ENCODE measurements at places on chromosomes 3 and 15.

DNA sequence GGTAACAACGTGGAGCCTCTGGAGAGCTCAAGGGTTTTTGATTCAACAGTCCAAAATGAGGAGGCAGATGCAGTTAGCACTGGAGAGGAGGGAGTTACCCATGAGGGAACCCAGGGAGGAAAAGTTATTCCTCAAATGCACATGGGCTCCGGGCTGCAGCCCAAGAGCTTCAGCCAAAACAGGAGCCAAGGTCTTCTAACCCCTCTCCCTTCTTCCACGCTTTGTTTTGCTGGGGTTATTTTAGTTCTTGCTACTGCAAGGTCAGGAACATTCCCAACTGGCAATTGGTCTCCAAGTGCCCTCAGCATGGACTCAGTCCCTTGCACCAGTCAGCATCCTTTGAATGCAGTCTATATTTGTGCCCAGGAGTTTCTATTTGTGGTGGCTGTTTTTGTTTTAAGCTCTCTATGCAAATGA lies 90.0 kb downstream of the TGFBR2 start:
- DNase-seq, result no peak

DNA sequence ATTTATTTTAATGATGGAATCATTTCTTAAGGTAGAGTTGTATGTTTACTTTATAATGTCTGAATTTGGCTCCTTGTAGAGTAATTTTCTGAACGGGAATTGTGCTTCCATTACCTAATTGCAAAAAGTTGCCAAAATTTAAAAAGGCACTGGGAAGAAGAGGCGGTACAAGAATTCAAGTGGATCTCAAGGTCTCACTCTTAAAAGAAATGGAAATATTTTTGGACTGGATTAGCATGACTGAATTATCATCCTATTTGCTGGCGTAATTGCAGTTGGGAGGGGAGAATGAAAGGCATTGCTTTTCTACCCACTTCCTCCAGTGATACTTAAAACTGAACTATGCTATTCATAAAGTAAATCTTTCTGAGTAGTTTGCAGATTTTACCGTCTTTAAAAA lies 46.2 kb downstream of the COL8A1 start:
- DNase-seq, result no peak

GRCh38 chr3:35969406-35969805 lies 330.1 kb downstream of the ARPP21 start:
- no peak for DNase-seq

DNA sequence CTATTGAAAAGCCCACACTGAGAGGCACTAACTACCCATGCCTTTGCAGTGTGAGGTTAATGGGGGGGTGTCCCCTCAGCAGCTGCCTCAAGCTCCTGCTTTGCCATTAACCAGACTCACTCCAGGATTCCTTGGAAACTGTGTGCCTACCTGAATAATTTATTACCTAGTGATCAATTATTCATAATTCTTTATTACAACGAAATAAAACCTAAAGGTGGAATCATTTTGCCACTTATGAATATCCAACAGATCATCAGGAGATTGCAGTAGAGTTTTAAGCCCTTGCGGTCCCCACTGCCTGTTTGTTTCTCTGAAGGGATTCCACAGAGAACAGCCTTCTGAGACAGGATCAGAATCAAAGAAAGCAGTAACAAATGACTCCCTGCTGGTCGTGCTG lies 23.3 kb downstream of the NEK11 start:
- DNase-seq, result no peak

GRCh38 chr3:195999896-196000295 lies 82.0 kb downstream of the TFRC start:
- no peak for DNase-seq

GRCh38 chr3:160001148-160001760 lies 12.6 kb downstream of the IL12A start:
- DNase-seq, result no peak

GRCh38 chr15:54089776-54090175 lies 111.5 kb downstream of the UNC13C start:
- DNase-seq, result no peak

- DNase-seq, result no peak
Observed at GRCh38 chr15:69524296-69524695, 71.7 kb downstream of the RPLP1 start.

DNA sequence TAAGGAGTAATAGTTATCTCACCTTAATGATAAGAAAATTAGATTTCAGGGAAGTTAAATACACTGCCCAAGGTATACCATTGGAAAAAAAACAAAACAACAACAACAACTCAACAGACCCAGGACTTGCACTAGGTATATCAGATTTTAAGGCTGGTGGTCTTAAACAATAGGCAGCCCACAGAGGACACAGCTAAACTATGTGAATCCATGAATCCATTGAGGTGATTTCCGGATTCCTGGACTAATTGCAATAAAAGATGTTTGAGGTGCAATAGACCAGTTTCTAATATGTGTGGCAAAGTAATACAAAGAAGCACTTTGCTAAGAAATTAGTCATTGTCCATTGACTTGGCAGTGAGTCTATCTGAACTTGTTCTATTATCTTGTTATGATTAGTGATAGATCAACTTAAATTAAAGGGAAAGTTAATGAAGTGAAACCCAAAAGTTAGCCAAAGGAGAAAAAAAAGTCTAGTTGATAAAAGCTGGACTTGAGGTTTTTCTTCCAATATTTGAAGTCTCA lies 60.9 kb upstream of the MAGI1 start:
- DNase-seq, result no peak

- peak; percentile 29 for DNase-seq
Observed at GRCh38 chr15:60137711-60138396, 133.7 kb downstream of the FOXB1 start.

DNA sequence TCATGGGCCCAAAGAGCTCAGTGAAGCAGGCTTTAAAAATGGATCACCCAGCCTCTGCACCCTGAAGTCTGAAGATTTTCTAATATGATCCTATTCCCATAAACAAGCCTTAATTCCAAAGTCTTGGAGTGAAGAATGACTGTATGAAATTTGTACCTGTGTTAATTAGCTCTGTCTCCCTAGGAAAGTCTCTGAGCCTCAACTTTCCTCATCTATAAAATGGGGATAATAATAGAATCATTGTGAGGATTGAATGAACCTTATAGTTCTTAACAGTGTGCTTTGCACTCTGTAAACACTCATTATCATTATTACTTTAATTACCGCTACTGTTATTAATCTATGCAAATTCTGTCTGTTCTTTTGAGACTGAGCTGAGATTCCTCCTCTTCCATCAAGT lies 61.9 kb downstream of the CDAN1 start:
- DNase-seq, result no peak

GRCh38 chr3:194251891-194252560 lies 99.1 kb downstream of the CPN2 start:
- DNase-seq, result no peak

DNA sequence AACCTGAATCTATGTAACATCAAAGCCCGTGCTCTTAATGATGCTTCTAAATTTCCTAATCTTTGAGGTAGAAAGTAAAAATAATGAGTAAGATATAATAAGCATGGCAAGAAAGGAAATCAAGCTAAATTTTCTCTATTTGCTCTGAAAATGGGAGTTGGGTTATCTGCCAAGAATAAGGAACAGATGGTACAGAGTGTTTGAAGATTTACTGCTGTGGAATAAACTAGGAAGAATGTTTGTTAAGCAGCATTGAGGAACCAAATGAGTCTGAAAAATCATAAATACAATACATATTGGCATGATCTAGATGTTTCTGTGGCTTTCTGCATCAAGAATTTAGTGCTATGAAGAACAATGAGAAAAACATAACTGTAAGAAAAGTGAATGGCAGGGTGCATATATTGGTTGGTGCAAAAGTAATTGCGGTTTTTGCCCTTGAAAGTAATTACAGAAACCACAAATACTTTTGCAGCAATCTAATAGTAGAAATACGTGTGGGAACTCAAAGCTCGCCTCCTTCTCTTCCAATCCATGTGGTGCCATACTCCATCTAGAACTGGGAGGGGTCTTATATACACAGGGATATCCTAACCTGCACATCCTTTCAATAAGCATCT lies 87.6 kb downstream of the SUCNR1 start:
- DNase-seq, result no peak

DNA sequence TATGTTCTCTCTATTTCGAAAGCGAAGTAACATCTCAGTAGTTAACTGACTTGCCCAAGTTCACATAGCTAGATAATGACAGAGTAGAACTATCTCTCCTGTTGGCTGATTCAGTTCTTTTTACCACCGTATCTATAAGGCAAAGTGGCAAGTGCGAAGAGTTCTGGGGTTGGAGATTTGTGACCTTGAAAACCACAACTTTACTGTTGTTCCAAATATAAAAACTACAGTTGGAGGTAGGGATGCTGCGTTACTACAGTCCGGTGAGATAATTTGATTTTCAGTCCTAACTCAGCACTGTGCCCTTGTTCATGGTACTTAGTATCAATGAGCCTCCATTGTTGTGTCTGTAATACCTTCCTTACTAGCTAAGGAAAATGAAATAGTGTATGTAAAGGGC lies 71.2 kb upstream of the GOLGA8B start:
- DNase-seq, result no peak

DNA sequence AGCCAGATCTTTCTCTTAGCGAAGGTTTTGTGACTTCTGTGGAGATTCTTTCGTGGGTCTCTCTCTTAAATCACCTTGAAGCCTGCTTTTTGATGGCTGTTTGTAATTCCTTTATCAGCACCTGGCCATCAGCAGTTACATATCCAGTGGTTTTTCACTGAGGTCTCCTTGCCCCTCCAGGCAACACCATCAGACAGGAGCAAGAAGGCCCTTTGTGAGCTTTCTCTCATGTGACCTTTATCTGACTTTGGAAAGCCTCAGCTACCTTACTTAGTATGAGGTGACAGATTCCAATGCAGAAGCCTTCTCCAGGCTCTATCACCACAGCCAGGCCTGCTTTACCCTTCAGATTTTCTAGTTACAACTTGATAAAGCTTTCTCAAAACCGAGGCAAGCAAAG lies 30.0 kb upstream of the P3H2 start:
- DNase-seq, result no peak

- peak; percentile 51 for DNase-seq
Observed at GRCh38 chr3:71690341-71690841, 34.8 kb downstream of the EIF4E3 start.

- no peak for DNase-seq
Observed at GRCh38 chr15:77187751-77188464, 117.0 kb upstream of the TSPAN3 start.

DNA sequence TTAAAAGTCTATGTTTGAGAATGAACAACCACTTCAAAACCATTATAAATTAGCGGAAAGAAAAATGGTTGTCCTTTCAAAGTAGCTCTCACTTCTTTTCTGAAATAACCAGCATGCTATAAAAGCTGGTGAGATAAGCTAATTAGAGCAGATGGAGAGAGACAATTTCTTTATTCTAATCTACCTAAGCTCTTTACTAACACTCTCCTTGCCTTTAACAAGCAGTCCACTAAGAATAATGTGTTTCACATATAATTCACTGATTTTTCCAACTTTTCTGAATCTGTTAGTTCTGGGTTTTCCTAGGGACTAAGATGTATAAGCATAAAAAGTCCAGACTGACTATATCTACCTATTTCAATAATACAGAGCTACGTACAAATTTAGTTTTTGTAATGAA lies at the start of gene IMPG2:
IMPG2 (minus strand) TSS at position 101 of the 400 bp plus-strand sequence. CDS start 203 bp downstream, outside the sequence.
- no peak for DNase-seq

DNA sequence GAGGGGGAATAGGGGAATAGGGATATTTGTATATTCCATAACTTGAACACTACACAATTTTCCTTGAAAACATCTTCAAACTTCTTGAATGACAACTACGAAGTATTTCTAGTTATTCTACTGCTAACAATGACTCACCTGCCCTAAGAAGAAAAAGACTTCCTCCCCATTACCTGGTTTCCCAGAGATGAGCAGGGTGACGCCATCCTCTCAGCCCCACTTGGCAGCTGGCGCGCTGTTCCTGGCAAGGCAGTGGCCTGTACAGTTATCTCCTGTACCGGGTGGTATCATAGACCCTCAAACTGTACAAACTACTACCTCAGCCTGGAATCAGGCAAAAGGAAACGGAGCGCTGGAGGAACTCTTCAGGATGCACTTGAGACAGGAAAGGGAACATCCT lies 10.4 kb downstream of the WDR82 start:
- DNase-seq, result no peak

- peak; percentile 34 for DNase-seq
Observed at GRCh38 chr3:42653560-42654330, at the start of gene ZBTB47. Gene ZBTB47 (plus strand): TSS chr3:42653697. CDS start chr3:42658356, 4,659 bp downstream.

- DNase-seq, result no peak
Observed at GRCh38 chr3:147730284-147730683, 321.1 kb downstream of the ZIC1 start.

DNA sequence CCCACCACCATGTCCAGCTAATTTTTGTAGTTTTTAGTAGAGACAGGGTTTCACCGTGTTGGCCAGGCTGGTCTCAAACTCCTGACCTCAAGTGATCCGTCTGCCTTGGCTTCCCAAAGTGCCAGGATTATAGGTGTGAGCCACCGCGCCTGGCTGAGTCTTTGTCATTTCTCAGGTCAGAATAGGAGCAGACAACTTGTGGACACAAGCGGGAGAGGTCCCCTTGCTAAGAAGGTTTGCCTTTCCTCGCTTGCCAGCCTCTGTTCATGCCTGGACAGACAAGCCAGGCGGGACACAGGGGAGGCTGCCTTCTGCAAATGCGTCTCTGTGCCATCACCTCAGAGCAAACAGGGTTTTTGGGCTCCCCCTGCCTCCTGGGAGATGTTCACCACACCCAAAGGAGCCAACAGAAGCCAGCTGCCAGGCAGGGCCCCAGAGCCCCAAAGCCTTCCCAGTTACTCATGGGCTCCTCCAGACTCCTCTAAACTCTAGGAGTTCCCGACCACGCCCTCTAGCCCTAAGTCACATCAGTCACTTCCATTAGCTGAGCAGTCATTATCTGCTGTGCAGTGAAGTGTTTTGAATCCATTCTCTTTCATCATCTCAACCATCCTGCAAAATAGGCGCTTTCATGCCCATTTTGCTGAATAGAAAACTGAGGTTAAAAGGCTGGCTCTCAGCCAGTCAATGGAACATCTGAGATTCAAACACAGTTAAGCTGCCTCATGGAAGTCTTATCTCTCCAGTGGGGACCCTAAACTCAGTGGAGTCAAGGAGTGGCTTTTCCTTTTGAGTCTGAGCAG lies 245.0 kb downstream of the UACA start:
- DNase-seq, result no peak

- no peak for DNase-seq
Observed at GRCh38 chr3:50607271-50608091, 4.1 kb downstream of the CISH start.

GRCh38 chr3:73094951-73095350 lies 33.5 kb downstream of the EBLN2 start:
- no peak for DNase-seq
